Naive thymus-derived CD8-positive, alpha-beta T cell (primary cell): ENCODE measurements at places on chromosomes 4 and X. TPM values are rescaled to one million over a fixed set of nuclear protein-coding genes. Genes with fewer than 3 reads are reported as not detected.

NUDT10 gene
- not detected for total RNA-seq

DNA sequence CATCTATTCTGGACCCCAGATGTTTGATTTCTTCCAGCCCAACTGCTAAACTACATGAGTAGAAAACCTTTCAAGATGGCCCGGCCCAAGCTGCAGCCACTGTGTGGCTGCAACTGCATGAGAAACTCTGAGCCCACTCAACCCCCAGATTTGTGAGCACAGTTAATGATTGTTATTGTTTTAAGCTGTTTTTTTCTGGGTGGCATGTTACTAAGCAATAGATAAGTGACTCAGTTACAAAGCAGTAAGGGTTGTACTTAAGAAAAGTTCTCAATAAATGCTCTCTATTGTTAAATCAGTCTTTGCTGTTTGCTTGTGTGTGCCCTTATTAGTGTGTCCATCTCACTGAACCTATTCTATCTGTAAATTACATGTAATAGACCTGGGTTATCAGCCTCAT, 51.8 kb downstream of the GC start:
- H3K27me3 ChIP-seq = peaks cover 7% of the 10 kb centered on the region
- no peak overlapping the region for H3K27ac ChIP-seq
- no peak for DNase-seq
- H3K4me1 ChIP-seq = no peaks in the 10 kb centered on the region
- no peaks in the 10 kb centered on the region for H3K36me3 ChIP-seq

- H3K4me1 ChIP-seq = no peaks in the 10 kb centered on the region
- H3K27ac ChIP-seq = no peak overlapping the region
- H3K36me3 ChIP-seq = no peaks in the 10 kb centered on the region
- no peak for DNase-seq
- H3K4me3 ChIP-seq = no peak overlapping the region
Observed at GRCh38 chr4:140695483-140695882, 60.7 kb downstream of the TBC1D9 start.

PNMA3 gene
- 9.4 TPM for total RNA-seq

CFAP97 gene
- total RNA-seq = 38.3 TPM

GRCh38 chr4:168619266-168619631, 122.4 kb downstream of the PALLD start:
- no peak overlapping the region for H3K4me3 ChIP-seq
- peaks cover 14% of the 10 kb centered on the region for H3K27me3 ChIP-seq
- DNase-seq = no peak
- H3K4me1 ChIP-seq = no peaks in the 10 kb centered on the region
- no peaks in the 10 kb centered on the region for H3K36me3 ChIP-seq
- H3K27ac ChIP-seq = no peak overlapping the region

GRCh38 chrX:72120837-72121236, 10.9 kb downstream of the RTL5 start:
- no peak overlapping the region for H3K27ac ChIP-seq
- DNase-seq = no peak
- no peak overlapping the region for H3K4me3 ChIP-seq
- H3K36me3 ChIP-seq = no peaks in the 10 kb centered on the region
- H3K4me1 ChIP-seq = peaks cover 7% of the 10 kb centered on the region
- no peaks in the 10 kb centered on the region for H3K27me3 ChIP-seq
